ENCODE measurements at places on chromosomes 7 and 10.

- peak; percentile 64 for DNase-seq
Observed at GRCh38 chr7:98831641-98832221, 38.1 kb downstream of the TMEM130 start.

GRCh38 chr10:79111846-79112614 lies 43.3 kb downstream of the ZMIZ1 start:
- no peak for DNase-seq

DNA sequence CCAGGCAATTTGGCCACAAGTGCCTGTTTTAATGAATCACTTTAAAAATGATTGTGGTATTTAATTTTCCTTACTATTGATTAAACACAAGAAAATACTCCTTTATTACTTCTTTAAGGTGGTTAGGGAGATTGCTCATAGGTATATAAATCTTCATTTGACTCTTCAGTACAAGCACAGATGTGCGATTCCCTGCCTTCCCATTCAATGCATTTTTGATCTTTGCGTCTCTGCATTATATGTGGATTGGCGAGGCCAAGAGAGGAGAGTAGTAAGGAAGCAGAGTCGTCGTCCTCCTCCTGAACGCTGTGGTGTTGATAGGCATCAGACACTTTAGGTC lies 683.7 kb downstream of the LRMDA start:
- no peak for DNase-seq

DNA sequence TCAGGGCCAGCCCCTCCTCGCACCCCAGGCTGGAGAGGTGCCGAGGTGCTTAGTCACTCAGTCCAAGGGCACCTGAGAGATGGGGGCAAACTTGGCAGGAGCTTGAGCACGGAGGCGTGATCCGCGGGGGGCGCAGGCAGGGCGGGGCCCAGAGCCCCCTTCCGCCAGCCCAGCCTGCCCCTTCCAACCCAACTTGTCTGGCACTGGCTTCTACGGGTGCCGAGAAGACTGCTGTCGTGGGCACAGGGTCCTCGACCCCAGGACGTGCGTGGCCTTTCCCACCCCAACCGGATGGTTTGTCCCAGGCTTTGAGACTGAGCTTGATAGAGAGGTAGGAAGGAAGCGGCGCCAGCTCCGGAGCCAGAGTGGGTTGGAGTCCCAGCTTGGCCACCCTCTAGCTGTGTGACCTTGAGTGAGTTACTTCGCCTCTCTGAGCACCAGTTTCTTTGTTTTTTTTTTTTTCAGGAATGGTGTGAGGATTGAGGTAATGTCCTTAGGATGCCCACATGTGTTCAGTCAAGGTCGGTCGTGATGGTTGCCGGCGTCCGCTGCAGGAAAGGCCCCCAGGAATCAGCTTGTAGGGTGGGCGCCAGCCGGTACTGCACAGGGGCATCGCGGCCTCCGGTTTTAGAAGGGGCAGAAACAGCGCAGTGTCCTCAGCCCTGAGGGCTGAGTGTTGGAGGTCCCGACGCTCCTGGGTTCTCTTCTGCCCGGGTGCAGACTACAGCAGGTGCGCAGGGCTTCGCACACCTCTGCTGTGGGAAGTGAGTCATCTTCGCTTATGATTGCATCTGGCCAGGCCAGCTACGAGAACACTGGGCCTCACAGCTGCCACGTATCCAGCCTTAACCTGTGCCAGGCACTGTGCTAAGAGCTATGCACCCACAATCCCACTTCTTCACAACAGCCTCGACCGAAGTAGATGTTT lies 28.6 kb upstream of the VAX1 start:
- peak; percentile 29 for DNase-seq
